ENCODE measurements at places on chromosomes 11 and 22.

DNA sequence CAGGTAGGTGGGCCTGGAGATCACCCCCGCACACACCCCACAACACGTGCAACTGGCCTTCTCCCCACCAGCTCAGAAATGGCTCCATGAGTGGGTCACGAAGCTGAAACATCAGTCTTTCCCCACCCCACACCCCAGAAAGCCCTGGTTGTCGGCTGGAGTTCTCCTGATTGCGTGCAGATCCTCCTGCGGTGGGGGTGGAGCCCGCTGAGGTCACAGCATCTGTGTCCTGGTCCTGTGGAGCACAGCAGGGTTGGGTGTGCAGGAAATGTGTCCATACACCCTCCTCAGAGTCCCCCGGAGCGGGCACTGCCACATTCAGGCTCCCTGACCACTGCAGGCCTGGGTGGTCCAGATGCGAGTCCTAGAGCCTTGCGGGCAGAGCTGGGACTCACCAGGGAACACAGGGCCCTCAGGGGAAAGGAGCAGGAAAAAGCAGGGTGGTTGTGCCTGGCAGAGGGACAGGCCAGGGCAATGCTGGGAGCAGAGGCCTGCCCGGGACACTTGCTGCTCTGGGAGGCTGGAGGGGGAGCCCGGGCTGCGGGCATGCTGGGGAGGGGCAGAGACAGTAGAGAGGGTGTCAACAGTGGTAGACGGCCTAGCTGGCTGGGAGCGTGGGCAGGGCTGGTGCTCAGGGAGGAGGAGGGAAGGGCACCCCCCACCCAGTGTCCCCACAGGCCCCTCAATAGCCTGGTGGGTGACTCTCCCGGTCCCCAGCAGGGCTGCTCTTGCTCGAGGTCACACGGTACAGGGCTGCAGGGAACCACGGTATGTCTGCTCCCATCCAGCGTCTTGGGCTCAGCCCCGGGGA lies 42.4 kb upstream of the PPARA start:
- no peak for DNase-seq

GRCh38 chr11:92687724-92688123 lies 281.7 kb upstream of the MTNR1B start:
- DNase-seq, result no peak

DNA sequence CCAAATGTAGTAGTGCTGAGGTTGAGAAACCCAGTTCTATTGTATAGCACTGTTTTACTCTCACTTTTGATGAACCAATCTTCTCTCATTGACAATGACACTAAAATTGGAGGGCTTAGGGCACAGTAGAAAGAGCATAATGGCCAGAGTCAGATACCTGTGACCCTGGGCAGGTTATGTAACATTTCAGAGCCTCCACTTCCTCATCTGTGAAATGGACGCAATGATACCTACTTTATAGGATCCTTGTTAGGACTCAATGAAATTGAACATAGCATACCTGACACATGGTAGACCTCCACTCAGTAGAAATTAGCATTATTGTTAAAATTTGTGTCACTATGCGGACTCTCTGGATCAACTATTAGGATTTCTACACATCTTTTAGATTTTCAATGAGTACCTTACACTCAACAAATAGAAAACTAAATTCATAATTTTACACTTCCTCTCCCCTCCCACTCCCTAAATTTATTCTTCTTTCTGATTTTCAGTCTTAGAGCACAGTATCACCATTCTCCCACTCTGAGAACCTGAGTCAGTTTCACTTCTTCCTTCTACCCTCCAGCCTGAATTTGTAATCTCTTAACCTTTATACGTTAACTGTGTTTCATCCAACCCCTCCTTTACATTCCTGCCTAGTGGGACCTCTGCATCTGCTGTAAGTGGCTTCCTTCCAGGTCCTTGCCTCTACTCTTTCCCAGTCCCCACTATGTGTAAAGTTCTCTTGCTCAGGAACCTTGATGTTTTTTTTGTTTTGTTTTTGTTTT lies 78.3 kb downstream of the MICAL2 start:
- DNase-seq, result no peak

DNA sequence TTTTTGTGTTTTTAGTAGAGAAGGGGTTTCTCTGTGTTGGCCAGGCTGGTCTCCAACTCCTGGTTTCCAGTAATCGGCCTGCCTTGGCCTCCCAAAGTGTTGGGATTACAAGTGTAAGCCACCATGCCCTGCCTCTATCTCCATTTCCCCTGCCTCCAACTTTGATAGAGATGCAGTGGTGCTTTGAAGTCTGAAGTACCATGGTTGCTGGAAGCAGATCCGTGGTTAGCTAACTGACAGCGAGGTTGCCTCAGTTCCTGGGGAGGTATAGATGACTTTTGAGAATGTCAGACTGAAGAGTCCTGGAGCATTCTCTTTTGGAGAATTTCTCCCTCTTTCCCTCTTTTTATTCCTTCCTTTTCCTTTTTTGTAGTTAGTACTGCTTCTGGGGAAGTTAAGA lies 111.5 kb upstream of the RRM1 start:
- no peak for DNase-seq

GRCh38 chr22:45693835-45694234 lies 22.2 kb downstream of the ATXN10 start:
- DNase-seq, result no peak

- no peak for DNase-seq
These were observed 4.0 kb upstream of the SLC43A3 start for GRCh38 chr11:57430952-57431351.

DNA sequence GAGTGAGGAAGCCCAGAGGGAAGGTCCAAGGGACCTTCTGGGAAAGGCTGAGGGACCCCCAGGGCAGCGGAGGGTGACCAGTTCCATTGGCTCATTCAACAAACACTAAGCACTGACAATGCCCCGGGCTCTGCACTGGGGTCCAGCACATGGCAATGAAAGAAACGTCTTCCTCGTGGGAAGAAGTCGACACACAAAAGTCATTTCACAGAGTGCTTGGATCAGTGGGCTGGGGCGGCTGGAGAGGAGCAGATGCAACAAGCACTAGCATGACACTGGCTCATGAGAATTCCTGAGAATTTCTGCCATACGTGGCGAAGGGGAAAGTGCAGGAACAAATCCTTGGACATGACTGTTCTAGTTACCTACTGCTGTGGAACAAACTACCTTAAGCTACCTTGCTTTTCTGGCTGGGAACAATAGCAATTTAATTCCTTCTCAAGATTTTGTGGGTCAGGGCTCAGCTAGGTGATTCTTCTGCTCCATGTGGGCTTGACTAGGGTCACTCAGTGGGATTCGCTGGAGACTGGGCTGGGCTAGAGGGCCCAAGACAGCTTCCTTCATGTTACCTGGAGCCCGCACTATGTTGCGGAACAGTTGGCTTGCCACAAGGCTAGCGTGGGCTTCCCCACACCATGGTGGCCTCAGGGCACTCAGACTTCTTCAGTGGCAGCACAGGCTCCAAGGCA lies 6.9 kb upstream of the STIP1 start:
- no peak for DNase-seq

DNA sequence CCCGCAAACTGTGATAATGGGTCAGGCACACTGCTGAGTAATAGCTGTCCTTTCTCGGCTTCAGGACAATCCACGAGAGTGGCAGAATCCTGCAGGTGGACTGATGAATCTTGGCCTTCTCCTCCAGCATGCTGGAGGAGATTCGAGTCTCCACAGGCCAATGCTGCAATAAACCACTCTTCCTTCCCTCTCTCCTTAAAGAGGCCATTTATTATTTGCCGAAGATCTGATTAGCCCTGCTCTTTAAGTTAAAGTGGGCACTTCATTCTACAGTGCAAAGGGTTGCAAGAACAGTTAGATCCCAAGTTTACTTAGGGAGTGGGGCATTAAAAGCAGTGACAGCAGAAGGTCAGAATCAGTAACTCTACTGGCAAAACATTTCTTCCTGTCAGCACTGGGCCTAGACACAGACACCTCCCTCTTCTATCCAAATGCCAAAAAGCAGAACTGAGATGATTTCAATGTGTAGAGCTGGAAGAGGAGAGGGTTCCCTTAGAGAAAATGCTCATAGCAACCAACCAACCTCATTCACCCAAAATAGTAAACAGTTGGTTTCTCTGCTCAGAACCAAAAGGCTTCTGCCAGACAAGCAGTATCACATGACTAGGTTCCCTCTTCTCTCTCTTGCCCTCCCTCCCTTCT lies 121.7 kb downstream of the SGSM3 start:
- no peak for DNase-seq

- DNase-seq, result no peak
These were observed 60.3 kb upstream of the POU2AF2 start for GRCh38 chr11:111185266-111185665.

- DNase-seq, result no peak
These were observed 421.0 kb upstream of the API5 start for GRCh38 chr11:42890773-42891172.

DNA sequence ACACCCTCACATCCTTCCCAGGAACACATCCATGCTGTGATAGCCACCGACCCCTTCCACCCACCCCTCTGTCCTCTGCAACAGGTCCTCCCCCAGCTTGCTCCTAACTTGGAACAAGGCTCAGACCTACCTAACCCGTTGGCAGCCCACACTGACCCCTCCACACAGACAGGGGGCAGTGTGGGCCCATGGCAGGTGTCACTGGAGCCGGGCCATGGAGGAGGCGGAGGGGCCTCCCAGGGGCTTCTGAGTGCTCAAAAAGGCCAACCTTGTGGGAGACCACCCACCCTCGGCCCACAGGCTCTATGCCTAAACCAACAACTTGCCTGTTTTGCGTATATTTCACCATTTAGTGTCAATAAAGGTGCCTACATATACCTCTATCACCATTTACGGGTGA lies 57.0 kb downstream of the CERK start:
- no peak for DNase-seq

GRCh38 chr11:85869781-85870180 lies 14.6 kb downstream of the CCDC83 start:
- no peak for DNase-seq

DNA sequence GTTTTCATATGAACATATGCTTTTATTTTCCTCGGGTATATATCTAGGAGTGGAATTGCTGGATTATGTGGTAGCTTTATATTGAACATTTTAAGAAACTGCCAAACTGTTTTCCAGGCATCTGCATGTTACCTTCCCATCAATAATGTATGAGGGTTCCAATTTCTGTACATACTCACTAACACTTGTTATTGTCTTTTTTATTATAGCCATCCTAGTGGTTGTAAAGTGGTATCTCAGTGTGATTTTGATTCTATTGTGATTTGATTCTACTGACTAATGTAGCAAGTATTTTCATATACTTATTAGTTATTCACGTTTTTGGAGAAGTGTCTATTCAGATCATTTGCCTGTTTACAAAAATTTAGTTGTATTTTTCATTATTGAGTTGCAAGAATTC lies 2.0 kb downstream of the ANO5 start:
- no peak for DNase-seq

- no peak for DNase-seq
These were observed 63.8 kb downstream of the KIF18A start for GRCh38 chr11:28043930-28044709.

DNA sequence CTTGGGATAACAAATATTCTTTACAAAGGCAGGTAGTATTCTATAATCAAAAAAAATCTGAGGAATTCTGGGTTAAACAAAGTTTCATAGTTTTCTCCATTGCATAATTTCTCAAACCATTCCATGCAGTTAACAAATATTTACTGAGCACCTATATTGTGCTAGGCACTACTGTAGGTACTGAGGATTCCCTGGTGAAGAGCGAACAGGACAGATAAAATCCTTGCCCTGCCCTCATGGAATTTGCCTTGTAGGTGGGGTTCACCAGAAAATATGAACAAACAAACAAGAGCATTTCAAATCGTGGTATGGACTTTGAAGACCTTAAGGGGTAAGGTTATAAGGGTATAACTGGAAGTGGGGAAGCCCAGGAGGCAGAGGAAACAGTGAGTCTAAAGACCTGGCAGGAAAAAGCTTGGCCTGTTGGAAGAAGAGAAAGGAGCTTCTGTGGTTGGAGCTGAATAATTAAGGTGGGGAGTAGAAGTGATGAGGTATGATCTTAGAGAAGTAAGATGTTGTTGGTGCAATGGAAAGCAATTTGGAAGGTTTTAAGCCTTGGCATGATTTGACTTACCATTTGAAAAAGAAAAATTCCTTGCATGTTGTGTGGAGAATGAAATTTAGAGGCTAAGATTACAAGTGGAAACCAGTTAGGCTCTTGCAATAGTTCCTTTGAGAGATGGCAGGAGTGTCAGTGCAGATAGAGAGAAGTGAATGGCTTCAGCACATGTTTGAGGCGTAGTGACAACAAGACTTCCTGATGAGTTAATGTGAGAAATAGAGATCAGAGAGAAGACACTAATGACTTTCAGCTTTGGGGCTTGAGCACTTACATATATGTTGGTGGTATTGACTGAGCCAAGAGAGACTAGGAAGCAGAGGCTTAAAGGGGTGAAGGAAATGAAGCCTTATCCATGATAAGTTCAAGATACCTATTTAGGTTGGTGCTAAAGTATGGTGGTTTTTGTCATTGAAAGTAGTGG lies 55.7 kb upstream of the PICALM start:
- no peak for DNase-seq

DNA sequence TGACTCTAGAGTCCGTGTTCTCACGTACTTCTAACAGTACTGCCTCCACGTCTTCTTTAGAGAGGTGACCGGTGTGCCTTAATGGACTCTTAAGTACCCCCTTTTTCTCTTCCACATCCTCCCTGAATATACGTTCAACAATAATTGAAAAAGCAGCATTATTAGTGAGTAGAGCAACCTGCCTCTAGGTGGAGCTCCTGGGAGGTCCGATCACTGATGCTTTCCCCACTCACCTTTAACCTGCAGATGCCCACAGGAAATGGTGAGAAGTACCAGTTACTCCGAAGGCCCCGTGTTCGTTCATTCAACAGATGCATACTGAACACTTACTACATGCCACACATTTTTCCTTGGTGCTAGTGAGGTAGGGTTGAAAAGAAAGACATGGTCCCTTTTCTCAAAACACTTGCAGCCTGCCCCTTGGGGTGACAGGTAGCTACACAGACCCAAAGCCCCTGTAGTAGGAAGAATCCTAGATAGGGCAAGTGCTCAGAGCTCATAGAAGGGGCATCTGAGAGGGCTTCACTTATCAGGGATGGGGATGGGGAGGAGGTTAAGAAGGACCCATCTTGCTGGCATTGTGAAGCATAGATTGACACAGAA lies 72.7 kb downstream of the FEZ1 start:
- no peak for DNase-seq

- no peak for DNase-seq
These were observed 33.3 kb downstream of the SLN start for GRCh38 chr11:107678632-107678971.

DNA sequence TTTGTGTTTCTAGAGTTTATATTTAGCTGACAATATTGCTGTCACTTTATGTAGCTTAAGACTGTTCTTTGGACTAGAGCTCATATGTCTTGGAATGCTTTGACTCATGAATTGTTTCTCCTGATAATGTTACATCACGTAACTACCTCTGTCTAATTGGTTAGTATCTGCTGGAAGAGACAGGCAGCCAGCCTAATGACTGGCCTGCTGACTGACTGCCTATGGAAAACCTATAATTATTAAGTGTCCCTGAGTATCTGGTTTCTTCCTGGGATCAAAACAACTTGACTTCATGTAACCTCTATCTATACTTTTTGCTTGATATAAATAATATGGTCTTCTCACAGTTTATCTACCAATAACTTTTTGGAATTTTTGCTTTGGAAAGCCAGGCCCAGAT lies 9.4 kb downstream of the SOX6 start:
- no peak for DNase-seq

GRCh38 chr11:13055200-13055599 lies 46.1 kb downstream of the RASSF10 start:
- DNase-seq, result no peak

Measured in activated T-helper 1 cell treated with anti-CD3 and anti-CD28 coated beads, Interleukin-12 subunit alpha, Interleukin-12 subunit beta, Interleukin-2, Interleukin-4 antibody, amounts not matched to agents 30 ng/mL and 10 ng/mL and 1 ng/mL, durations not matched to agents 14 hours and 24 hours and 36 hours (primary cell).